ENCODE measurements at places on chromosomes 3 and 15. TPM values are rescaled to one million over a fixed set of nuclear protein-coding genes. Genes with fewer than 3 reads are reported as not detected.

DNA sequence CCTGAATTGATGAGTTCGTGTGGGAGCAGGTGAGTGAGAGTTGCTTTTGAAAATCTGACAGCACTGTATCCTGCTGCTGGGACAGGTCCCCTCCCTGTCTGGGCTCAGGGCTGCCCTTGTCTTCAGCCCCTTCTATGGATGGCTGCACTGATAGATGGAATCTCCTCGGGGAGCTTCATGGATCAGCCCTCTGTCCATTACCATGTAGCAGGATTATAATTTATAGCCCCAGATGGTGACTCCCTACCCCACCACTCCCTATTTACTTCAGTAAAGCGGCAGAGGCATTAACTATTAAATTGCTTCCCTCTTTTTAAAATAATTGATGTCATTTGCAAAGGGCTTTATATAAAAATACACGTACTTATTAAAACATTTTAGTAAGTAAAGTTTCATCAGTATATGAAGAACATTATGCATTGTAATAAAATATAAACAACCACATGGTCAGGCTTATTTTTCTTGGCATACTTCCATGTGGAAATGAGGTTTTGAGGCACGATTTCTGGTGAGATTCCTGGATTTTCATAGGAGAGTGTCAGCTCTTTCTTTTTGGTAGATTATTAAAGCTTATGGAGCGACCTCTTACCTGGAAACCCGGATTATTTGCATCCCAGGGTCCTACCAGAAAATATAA is 38.5 kb downstream of the MAP3K13 start:
- no peak for DNase-seq

DNA sequence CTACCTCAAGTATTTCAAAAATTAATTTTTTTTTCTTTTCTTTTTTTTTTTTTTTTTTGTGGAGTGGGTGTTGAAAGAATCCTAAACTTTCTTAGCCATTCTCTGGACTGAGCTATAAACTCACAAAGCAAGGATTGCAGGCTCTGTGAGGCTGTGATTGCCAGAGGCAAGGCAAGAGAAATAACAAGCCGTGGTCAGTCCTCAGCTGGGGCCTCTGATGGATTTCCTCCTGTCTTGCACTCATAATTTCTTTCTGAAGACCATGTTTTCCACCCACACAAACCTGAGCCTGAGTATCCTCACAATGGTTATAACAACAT is 1.3 kb downstream of the CX3CR1 start:
- peak; percentile 3 for DNase-seq

DNA sequence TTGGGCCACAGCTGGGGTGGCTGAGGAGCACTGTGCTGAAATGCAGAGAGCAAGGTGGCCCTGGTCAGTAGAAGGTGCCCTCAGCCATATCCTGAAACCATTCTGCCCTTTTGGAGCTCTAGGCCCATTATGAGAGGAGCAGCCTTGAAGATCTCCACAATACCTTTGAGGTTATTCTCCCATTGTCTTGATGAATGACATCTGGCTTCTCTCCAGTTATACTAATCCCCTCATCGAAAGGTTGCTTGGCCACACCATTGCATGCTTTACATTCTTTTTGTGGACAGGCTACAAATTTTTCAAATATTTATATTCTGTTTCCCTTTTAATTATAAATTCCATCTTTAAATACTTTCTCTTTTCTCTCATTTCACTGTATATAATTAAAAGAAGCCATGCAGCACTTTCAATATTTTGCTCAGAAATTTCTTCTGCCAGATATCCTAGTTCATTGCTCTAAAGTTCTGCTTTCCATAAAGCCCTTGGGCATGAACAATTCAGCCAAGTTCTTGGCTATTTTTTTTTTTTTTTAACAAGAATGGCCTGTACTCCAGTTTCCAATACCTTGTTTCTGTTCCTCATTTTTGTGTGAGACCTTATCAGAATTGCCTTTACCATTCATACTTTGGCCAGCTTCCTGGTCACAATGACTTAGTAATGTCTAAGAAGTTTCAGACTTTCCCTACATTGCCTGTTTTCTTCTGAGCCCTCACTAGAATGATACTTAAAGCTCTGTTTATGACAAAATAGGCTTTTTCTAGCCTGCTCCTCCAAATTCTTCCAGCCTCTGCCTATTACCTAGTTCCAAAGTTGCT is 138.9 kb upstream of the SGO1 start:
- no peak for DNase-seq

DNA sequence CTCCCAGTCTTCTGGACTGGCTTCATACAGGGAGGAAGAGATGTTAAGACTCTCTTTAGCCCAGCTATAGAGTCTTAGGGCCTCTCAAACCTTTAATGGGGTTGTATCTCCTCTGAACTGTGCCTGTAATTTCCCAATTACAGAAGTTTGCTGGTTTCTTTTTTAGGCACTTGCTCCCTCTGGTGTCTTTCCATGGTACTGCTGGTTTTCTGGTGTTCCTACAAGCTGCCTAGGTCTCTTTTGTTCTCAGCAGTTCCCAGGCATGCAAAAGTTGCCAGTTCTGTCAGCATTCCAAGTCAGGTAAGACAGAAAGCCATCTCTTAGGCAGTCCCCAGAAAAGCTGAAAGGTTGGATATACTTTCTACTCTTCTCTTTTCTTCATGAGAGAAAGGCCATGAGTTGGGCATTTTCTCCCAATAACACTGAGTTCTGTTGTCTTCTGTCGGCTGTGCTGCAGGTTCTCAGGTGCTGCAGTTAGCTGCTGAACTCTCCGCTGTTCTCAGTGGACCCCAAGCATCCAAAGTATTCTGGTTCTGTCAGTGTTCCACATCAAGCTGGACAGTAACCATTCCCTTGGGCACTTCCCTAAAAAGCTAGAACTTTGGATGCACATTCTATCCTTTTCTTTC is 54.4 kb upstream of the EHHADH start:
- peak; percentile 14 for DNase-seq

DNA sequence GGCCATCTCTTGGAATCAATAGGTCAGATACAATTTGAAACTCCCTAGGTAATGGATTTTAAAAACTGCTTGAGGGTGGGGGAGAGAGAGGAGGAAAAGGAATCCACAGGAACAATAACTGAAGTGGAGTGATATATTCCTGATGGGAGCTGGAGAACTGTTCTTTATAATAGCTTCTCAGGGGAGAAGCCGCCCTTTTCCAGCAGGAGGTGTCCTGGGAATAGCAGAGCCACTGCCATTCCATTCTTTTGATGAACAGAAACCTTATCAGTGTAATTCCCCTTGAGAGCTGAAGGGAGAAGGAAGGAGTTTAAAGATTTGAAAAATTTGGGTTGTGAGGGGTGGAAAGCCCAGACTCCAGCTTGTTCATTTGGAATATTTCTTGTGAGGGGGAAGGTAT is 504.9 kb upstream of the DPH6 start:
- no peak for DNase-seq

Gene STRA6
- not detected for total RNA-seq

DNA sequence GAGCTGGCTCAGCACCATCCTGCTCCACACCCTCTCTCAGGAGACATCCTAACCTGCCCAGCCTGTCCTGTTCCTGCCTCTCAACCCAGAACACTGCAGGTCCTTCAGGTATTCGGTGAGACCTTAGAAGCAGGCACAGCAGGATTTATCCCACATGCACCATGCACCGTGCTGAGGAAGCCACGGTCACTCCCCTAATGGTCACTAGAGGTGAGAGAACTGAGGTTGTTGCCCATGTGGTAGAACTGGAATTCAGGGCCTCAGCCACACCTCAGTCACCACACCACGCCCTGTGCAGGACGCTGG is 36.9 kb downstream of the APBA2 start:
- DNase-seq, result no peak

DNA sequence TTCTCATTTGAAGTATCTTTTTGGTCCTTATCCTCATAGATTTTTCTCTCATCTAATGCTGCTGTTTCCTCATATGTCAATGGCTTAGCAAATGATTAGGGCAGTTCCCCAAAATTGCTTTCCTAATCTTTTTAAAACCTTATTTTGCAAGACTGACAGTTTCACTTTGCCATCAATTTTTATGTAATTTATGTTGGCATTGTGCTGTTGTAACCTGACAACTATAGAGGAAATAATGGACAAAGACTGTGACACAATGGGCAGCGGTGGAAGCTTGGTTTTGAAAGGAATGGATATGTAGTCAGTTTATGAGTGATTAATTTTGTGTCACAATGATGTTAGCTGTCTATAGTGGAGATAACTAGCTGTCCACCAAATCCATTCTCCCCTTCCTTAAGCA is 10.6 kb upstream of the SH3BP5 start:
- DNase-seq, result no peak

DNA sequence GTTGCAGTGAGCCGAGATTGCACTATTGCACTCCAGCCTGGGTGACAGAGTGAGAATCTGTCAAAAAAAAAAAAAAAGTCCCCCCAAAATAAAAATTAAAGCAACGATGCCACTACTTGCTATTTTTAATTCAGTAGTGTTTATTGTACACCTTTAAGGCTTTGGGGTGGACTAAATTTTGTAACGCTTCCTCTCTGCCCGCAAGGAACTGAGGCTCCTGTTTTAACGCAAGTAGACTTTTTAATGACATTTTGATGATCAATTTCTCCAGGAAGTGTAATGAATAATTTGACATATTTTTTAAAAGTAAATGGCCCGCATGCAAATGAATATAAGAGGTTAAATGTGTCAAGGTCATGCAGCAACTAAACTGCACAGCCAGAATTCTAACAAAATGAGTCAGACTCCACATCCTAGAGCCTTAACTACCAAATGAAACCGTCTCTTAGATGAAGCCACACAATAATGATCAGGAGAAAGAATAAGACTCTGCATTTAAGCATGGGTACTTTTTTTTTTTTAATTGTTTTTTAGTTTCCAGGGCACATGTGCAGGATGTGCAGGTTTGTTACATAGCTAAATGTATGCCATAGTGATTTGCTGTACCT is 96.8 kb upstream of the LMOD3 start:
- no peak for DNase-seq

DNA sequence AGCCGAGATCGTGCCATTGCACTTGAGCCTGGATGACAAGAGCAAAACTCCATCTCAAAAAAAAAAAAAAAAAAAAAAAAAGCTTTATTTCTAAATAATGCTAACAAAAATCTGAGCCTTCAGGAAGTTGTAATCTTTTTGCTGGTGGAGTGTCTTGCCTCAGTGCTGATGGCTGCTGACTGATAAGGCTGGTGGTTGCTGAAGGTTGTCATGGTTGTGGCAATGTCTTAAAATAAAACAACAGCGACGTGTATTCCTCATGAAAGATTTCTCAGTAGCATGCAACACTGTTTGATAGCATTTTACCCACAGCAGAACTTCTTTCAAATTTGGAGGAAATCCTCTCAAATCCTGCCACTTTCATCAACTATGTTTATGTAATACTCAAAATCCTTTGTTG is 77.4 kb upstream of the PTPRG start:
- peak; percentile 14 for DNase-seq

Gene SSUH2
- total RNA-seq, result 0.18 TPM

Gene ZNF860
- 1.8 TPM for total RNA-seq

- DNase-seq, result no peak
These were observed 1.3 kb downstream of the MESD start for GRCh38 chr15:80988148-80988796.

DNA sequence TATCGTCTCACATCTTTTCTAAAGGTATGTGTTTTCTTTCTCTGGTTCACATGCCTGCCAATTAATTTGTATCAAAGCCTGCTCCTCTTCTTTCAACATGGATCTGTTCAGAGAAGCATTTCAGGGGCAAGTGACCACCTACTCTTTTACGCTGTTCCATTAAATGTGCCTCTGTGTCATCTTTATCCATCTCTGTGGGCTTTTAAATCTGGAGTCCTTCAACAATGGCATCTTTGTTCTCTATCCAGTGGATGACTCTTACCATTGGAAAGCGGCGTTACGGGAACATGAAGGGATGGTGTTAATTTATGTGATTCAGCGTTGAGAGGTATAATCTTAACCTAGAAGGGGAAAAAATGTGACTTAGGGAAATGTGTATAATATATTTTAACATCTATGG is 92.7 kb upstream of the CFAP20DC start:
- no peak for DNase-seq

Gene ACKR4
- total RNA-seq, result not detected

GRCh38 chr3:130948929-130949328 is 55.0 kb downstream of the ATP2C1 start:
- no peak for DNase-seq

Gene PPP1R14D
- not detected for total RNA-seq

Gene LYZL4
- not detected for total RNA-seq

- no peak for DNase-seq
These were observed 263.1 kb upstream of the DNAJC19 start for GRCh38 chr3:181252631-181253030.

- no peak for DNase-seq
These were observed 20.5 kb downstream of the SRPRB start for GRCh38 chr3:133825969-133826727.

DNA sequence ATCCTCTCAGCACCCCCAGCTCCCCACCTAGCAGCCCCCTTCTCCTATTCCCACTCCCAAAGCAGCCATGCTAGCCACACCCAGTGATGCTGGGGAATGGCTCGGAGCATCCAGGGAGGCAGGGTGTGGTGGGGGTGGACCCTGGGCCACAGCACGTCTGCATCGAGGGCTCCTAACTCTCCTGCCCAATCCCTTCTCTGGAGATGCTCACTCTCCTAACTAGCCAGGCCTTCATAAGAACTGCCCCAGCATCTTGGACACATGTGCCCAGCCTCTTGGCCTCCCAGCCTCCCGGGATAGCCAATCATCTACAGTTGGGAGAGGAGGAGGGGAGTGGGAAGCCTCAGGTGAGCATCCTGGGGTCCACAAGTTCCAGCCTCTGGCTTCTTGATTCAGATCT is 2.7 kb downstream of the PCBP4 start:
- no peak for DNase-seq

DNA sequence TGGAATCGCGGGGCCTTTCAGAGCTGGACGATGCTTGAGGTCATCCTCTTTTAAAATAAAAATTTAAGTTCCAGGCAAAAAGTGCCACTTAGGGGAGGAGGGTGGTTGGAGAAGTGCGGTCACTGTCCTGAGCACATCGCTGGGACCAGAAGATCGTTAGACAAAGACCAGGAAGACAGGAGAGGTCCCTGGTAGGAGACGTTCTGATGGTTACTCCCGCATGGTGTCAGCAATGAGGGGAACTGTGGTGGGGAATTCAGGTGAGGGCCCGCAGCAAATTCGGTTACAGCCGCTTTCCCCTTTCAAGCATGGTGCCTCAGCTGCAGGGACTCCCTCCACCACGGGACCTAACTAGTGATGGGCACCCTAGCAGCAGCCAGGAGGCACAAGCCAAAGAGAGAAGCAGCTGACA is 1.0 kb upstream of the ISY1 start:
- DNase-seq, result peak; percentile 20

Gene LRTM1
- not detected for total RNA-seq

GRCh38 chr3:152322756-152323155 is 54.0 kb downstream of the MBNL1 start:
- DNase-seq, result no peak

Gene RASGRF1
- total RNA-seq, result 0.09 TPM

- peak; percentile 15 for DNase-seq
These were observed 84.4 kb downstream of the SEMA5B start for GRCh38 chr3:122942937-122943827.

DNA sequence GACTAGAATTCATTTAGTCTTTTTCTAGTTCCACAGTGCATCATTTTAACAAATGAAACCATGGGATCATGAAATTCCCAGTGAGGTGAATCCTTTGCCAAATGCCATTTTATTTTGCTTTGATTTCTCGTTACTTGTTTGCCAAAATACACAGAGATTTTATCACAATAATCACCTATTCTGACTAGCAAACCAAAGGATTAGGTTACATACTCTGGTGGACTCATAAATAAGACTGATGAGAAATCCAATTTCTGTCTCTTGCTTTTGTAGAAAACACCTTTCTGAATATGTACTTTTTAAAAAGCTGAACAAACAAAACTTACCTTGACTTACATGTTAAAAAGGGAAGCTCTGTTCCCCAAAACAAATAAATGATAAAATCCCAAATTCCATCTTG is 12.2 kb downstream of the ERC2 start:
- no peak for DNase-seq

GRCh38 chr15:39488961-39489360 is 91.9 kb upstream of the THBS1 start:
- DNase-seq, result no peak

Data from activated T-helper 2 cell treated with anti-CD3 and anti-CD28 coated beads, Interferon-gamma antibody, Interleukin-2, Interleukin-4, amounts not matched to agents 10 μg/mL and 5 μg/mL and 100 μg/mL, durations not matched to agents 14 hours and 24 hours and 36 hours (primary cell).